M059J (cell line): ENCODE measurements at places on chromosomes 11 and 22.

DNA sequence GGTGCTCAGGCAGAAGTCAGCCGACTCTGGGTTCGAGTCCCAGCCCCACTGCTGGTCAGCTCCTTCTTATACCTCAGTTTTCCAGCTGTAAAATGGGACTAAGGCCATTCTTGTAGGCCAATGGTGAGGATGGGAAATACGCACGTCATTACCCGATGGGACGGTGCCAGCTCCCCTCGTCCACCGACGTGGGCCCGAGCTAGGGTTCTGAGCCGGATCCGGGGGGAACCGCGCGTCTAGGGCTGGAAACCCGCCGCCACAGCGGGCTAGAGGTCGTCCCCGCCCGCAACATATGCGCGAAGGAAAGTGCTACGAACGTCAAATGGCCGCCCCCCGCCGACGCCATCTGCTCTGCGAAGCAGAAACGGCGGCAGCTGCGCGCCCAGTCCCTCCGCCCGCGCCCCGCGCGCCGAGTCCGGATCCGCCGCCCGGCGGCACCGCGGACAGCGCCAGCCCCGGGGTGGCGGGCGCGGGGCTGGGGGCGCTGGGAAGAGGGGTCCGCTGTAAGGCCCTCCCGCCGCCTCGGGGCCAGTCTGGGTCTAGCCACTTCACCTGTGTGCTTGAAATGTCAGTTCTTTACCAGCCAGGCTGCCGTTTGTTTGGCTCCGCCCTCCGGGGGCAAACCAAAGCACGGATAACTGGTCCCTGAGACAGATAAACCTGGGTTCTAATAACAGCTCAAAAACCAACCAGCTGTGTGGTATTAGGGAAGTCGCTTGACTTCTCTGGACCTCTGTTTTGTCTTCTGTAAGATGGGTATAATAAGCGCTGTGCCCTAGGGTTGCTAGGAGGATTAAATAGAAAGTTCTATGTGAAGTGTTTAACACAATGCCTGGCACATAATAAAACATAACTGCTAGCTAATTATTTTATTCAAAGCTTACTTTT, 103.5 kb upstream of the RCN1 start:
- DNase-seq, result no peak

DNA sequence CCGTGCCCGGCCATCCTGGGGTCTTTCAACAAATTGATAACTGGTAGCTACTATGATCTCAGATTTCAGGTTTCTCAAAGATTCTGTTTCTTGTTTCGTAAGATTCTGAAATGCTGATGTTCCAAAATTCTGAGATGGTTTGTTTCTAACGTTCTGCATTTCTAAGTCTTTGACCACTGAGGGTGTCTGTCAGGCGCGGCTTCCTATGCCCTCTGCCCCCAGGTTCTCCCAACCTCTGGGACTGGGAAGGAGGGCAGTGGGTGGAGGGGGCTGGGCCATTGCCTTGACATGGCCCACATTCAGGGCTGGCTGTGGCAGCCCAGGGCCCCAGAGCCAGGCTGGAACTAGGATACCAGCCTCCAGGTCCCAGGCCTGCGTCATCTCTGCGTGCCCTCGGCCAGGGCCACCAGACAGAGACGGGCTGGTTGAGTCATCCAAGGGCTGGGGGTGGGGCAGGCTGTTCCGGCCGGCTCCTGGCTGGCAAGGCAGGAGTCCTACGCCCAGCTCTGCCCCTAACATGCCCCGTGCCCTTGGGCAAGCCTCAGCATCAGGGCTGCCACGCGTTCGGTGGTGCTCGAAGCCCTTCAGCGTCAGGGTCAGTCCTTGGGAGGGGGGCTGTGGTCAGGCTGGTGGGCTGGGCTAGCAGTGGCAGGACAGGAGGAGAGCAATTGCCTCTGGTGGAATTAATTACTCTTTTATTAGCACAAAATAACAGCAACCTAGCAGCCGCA, 5.2 kb downstream of the TMEM134 start:
- peak; percentile 82 for DNase-seq

DNA sequence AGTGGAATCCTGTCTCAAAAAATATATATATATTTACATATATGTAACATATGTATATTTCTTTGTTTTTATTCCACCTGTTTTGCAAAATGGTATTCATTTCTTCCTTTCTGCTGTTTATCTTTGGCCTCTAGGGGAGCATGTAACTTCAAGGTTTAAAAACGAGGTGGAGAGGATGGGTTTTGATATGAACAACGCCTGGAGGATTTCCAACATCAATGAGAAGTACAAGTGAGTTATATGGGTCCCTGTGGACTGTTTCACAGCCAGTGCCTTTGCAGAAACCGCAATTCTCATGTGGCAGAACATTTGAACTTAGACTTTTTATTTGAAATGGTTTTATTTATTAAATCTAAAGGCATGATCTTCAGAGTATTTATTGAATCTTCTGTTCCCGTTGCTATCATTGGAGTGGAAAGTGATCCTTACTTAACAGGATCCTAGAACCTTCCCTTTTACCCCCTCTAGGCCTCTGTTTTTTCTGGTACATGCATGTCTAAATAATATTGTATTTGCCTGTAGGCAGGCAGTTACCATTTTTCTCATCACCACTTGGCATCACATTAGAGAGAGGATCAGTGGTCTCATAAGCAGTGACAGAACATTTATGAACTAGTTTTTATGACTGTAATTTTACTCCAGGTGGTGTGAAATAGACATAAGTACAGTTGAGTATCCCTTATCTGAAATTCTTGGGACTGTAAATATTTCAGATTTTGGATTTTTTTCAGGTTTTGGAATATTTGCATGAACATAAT, 81.5 kb upstream of the HORMAD2 start:
- no peak for DNase-seq

GRCh38 chr22:34886812-34887211, 179.1 kb upstream of the ISX start:
- peak; percentile 66 for DNase-seq

DNA sequence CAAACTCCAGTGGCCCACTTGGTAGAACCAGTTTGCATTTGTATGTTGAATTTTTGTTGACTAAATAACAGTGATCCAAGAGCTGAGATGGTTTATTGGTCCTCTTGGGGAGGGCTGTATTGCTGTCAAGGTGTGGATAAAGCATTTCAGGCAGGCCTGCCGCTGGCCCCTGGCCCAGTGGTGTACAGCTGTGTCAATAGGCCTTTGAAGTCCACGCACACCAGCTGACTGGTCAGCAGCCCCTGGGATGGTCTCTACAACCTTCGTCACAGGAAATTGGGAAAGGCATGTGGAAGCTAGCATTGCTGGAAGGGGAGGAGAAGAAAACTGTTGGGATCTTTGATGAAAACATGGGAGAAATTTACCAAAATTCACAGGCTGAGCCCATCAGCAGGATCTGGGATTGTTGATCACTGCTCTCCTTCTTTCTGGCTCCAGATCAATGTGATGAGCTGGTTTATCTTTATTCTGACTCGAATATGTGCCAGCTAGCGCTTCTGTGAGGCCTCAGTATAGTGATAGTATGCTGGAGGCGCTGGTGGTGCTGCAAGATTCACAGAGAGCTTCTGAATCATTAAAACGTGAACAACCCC, 12.5 kb upstream of the E2F8 start:
- DNase-seq, result no peak

GRCh38 chr11:65069217-65069616, 10.9 kb upstream of the NAALADL1 start:
- no peak for DNase-seq

GRCh38 chr22:45376009-45376408, 37.4 kb downstream of the SMC1B start:
- DNase-seq, result no peak

- DNase-seq, result no peak
Observed at GRCh38 chr11:96523656-96524055, 133.8 kb downstream of the JRKL start.

DNA sequence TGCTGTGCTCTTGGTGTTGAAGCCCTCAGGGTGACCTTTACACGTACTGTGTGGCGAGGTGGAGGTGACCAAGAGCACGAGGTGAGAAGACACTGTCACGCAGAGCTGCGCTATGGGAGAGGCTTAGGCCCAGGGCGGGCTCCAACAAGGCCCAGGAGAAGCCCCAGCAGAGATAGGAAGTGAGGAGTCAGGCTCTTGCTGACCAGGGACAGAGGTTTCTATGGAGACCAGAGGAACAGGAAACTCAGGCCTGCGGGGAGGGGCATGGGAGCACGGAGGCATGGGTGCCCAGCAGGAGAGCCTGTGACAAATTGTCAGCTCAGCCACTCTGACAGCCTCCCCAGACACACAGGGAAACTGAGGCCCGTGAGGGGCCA, 15.8 kb downstream of the DGKZ start:
- peak; percentile 97 for DNase-seq

- DNase-seq, result peak; percentile 37
Observed at GRCh38 chr22:44658311-44658953, 43.6 kb upstream of the PRR5 start.

GRCh38 chr22:49064836-49065235, 762.8 kb downstream of the BRD1 start:
- DNase-seq, result no peak

GRCh38 chr11:1308743-1309497, 512 bp downstream of the TOLLIP start:
- no peak for DNase-seq

DNA sequence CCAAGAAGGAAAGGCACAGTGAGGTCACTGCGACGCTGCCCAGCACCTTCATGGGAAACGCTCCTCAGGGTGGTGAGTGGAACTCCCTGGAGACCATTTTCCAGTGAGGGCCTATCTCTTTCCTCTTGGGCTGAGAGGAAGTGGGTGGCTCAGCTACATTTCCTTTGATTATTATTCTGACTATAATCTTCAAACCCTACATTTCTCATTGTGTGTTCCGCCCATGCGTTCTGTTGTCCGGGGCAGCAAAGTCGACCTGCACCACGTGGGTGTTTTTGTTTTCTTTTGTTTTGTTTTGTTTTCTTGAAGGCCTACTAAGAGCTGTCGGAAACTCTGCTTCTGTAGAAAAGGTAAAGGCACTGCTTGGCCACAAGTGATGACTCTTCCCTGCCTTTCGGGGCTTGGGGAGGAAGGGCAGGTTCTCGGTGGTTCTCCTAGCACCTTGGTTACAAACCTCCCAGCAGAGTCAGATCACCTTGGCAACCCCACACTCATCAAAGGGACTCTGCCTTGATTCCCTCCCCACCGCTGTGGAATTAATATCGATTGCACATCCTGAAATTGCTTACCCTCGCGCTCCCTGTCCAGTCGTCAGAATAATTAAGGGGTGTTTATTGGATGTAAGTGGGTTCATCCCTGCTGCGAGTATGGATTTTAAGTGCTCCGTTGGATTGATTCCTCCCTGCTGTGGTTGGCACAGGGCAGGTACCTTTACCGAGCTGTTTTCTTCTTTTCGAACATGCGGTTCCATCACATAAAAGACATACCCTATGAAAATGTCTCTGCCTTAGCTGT, 7.3 kb downstream of the PARVB start:
- DNase-seq, result no peak

GRCh38 chr11:134904103-134904790, 492.2 kb upstream of the B3GAT1 start:
- DNase-seq, result no peak

DNA sequence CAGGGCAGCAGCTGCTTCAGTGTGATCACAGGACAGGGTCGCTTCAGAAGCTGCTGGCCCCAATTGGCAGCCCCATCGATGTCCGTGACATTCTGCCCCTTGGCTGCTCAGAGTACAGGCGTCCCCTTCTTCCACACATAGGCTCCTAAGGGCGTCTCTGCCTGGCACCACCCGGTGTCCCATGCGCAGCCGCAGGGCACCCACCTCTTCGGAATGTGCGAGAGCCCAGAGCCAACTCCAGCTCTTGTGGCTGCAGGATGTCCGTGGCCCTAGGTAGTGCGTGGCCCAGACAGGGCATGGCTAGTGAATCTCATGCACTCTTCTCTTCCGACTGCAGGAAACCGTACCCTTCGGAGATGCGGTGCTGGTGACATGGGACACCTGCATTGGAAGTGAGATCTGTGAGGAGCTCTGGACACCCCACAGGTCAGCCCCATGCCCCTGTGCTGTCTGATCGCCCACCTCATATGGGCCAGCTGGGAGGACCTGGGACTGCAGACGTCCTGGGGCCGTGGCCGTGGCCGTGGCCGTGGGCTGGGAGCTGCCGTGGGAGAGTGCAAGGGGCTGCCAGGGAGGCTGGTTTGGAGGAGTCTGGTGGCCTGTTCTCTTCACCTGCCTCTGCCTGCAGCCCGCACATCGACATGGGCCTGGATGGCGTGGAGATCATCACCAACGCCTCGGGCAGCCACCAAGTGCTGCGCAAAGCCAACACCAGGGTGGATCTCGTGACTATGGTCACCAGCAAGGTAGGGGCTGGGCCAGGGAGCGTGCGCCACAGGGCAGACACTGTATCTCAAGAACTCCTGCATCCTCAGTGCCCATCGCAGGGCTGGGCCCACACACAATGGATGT, 20.2 kb downstream of the NADSYN1 start:
- no peak for DNase-seq

- peak; percentile 67 for DNase-seq
Observed at GRCh38 chr11:108498046-108498815, at the start of gene POGLUT3. TSS of gene POGLUT3 (minus strand) at chr11:108498384. CDS start at chr11:108498366, 18 bp downstream.

DNA sequence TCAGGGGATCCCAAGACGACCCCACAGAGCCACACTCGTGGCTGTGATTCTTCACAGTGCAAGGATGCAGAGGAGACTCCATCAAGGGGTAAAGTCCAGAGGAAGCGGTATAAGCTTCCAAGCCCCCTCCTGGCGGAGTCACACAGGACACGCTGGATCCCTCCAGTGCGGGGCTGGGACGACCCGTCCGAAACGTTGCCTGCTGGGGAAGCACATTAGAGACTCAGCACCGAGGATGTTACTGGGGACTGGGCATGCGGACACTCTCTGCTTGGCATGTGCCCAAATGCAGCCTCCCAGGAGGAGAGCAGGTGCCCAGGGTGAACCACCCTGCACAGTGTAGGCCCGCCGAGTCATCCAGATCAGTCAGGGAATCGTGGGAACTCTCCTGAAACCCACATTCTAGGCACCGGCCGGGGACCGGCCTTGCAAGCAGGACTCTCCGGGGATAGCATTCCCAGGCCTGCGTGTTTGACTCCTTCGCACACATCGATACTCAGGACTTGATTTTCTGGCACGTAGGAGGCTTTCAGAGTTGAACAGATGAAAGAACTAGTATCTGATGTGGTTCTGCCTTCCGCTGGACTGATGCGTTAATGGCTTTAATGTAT, 229.8 kb downstream of the TBC1D22A start:
- no peak for DNase-seq

- no peak for DNase-seq
Observed at GRCh38 chr22:49349181-49349835, 478.4 kb downstream of the BRD1 start.

- peak; percentile 91 for DNase-seq
Observed at GRCh38 chr22:46171940-46172339, 21.6 kb downstream of the PPARA start.

DNA sequence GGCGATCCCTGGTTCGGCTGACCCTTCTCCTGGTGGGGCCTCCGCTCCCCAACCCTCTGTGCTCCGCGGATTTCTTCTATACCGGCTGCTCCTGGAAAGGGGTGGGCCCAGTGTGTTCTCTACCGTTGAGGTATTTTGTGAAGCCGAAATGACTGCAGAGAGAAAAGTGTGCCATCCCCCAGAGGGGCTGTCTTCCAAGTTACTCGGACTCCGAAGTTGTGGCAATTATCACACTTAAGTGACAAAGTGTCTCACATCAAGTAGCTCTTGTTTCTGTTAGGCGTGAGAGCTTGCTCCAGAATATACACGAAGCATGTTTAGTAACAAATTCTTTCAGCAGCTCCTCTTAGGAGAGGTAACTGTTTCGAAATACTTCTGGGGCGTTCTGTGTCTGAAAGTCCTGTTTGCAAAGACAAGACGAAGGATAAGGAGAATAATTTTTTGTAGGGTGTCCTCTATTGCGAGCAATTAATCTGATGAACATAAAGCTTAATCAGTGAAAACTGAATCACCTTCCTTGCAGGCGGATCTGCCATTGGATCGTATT, 434 bp downstream of the XPNPEP3 start:
- no peak for DNase-seq
